Heart right ventricle (tissue), 16 donors: ENCODE measurements at places on chromosomes 11 and 22.
A peak's percentile ranks its signal among the peaks of the same experiment; 100 is the strongest.

- peak; percentile 57 for DNase-seq
Measured at GRCh38 chr22:38733329-38733723, 22.5 kb downstream of the SUN2 start.

DNA sequence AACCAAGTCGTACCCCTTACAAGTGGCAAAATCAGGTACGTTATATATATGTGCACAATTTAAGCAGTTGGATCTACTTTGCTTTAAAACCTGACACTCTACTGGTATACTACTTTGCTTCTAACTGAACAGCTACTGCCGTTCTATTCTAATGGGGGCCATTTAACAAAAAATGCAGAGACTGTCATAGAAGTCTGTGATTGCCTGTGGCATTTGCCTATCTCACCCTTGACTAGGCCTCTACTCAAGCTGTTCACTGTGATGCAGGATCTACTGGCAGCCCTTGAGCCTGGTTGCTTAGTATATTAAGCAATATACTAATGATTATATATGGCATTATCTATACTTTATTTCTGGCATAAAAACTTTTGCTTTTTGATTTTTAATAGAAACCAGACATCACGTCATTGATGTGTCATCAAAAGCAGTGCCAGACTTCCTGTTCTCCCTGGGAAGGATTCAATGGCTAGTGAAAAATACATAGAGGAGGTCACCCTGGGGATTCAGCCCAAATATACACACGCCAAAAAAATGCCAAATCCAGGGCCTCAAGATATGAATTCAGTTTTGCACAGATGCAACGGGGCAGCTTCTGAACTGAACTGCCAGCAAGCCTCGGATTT is 40.0 kb upstream of the FIBIN start:
- DNase-seq, result no peak

DNA sequence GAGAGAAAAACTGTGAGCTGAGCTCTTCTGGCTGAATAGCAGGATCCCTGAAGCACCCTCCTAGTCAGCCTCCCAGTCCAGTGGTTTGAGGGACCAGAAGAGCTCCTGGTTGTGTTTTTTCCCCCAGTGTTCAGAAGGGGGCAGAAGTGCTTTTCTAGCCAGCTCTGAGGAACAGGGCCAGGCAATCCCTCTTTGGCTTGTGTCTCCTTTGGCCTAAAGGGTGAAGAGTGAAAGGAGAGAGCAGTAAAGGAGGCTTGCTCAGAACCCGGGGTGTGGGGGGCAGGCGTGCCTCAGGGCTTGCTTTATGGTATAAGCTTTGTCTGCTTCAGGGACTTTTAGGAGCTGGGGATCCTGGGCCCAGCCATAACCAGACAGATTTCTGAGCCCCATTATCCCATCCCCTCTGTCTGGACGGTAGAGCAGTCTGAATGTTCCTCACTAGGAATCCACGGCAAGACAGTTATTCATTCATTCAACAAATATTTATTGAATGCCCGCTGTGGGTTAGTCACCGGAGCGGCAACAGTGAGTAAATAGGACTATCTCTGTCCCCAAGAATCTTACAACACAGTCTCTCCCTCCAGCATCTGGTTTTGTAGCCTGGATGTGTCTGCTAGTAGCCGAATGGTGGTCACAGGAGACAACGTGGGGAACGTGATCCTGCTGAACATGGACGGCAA is 14.5 kb downstream of the ACP2 start:
- DNase-seq, result peak; percentile 52

DNA sequence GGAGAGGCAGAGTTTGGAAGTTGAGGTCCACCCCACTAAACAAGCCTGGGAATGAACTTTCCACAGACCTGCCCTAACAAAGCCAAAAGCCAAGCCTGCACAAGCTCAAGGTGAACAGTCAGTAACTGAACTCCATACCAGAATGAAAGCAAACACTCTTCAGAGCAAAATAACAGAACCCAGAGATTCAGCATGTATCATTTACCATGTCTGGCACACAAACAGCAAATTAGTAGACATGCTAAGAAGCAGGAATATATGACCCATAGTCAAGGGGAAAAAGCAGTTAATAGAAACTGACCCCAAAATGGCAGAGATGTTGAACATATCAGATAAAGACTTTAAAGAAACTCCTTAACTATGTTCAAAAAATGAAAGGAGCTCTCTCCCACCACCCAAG is 31.3 kb downstream of the TBX1 start:
- DNase-seq, result no peak

- DNase-seq, result no peak
Measured at GRCh38 chr11:116888024-116888423, 50.6 kb upstream of the APOA1 start.

DNA sequence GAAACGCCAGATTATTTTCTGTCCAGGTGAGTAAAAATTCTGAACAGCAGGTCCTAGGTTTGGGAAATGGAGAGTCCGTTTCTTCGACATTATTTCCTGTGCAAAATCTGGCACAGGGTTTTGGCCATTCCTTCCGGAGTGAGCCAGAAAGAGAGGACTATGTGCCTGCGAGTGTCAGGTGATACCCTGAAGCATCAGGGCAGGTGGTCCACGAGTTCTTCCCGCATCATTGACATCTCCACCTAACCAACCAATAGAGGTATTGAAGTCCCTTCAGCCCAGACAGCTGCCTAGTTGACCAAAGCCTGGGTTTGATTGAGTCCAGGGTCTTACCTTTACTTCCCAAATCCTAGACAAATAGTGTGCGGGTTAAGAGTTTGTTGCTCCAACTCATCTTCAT is 808 bp downstream of the SNAP29 start:
- no peak for DNase-seq

GRCh38 chr22:49380828-49381114 is 446.9 kb downstream of the BRD1 start:
- no peak for DNase-seq

DNA sequence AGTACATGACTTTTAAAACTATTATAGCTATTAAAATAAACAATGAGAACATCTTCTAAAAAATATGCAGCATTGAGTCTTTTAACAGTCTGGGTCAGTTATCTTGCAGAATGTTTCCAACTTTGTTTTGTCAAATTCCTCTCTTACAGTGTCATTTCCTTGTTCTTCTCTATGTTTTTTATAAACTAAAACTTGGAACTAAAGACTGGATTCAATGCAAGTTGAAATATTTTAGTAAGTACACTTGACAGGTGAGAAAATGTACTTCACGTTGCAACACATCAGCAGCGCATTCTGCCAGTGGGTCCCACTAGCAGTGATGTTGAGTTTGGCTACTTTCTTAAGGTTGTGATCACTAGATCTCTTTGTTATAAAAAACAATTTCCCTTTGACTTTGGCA is 1407.6 kb upstream of the RAG2 start:
- no peak for DNase-seq

DNA sequence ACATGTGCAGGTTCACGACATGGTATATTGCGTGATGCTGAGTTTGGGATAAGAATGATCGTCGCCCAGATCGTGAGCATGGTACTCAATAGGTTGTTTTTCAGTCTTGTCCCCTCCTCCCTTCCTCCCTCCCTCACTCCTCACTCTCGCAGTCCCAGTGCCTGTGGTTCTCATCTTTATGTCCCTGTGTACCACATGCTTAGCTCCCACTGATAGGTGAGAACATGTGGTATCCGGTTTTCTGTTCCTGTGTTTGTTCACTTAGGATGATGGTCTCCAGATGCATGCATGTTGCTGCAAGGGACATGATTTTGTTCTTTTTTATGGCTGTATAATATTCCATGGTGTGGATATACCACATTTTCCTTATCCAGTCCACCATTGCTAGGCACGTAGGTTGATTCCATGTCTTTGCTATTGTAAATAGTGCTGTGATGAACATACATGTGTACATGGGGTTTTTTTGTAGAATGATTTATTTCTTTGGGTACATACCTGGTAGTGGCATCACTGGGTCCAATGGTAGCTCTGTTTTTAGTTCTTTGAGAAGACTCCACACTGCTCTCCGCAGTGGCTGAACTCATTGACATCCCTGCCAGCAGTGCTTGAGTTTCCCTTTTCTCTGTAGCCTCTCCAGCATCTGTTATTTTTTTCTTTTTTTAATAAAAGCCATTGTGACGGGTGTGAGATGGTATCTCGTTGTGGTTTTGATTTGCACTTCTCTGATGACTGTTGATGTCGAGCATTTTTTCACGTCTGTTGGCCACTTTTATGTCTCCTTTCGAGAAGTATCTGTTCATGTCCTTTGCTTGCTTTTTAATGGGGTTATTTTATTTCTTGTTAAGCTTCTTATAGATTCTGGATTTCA is 16.4 kb downstream of the ZBED4 start:
- DNase-seq, result no peak

DNA sequence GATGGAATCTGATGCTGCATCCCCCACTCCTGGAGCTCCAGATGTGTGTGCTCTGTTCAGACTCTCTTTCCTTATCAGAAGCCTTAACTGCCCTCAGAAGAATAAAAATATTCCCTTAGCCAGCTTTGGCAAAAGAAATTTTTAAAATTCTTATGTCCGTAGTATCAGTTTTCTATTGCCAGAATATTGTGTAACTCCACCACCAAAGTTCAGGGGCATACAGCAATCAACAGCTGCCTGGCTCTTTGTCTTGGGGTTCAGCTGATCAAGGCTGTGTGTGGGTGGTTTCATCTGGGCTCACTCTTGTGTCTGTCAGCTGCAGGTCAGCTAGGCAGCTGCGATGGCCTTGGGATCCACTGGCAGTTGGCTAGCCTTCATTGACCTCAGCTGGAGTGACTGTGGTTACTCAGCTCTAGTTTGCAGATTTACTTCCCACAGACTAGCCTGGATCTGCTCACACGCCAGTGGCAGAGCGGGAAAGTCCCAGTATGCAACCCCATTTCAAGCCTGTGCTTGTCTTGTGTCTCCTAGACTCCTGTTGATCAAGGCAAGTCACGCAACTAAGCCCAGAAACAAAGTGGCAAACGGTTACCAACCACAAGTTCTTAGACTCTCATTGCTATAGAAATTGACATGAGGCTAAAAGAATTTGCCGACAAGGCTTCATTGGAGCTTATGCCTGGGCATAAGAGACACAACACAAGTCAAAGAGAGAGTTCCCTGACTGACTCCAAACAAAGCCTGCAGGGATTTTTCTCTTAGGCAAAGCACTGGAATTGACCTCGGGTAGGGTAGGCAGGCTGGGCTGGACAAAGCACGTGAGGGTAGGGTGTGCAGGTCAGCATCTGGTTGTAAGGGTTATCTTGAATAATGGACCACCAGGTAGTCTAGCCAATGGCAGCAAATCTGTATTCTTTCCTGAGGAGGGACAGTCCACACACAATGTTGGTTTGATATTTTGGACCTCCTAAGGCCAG is 7.5 kb downstream of the TMEM138 start:
- peak; percentile 39 for DNase-seq
